Smooth muscle cell of the pulmonary artery (primary cell): ENCODE measurements at places on chromosomes 5 and 9. TPM values are rescaled to one million over a fixed set of nuclear protein-coding genes. Genes with fewer than 3 reads are reported as not detected.

The IL3 gene
- not detected in 2 replicates for total RNA-seq

The PAEP gene
- not detected in 2 replicates for total RNA-seq

The POU5F2 gene
- total RNA-seq = 1.1 and 1.2 TPM in 2 replicates

The HMGCS1 gene
- total RNA-seq = 44.2 and 61.5 TPM in 2 replicates

The OMD gene
- 1.2 and 2.2 TPM in 2 replicates for total RNA-seq

The TNC gene
- total RNA-seq = 364 and 368 TPM in 2 replicates

The OLFML2A gene
- 1.3 and 1.6 TPM in 2 replicates for total RNA-seq

The CENPH gene
- 3.2 and 8.1 TPM in 2 replicates for total RNA-seq

The CTNND2 gene
- not detected in 2 replicates for total RNA-seq

The OTP gene
- total RNA-seq = not detected in 2 replicates

The OXCT1 gene
- total RNA-seq = 50.7 and 57.1 TPM in 2 replicates

The PITX1 gene
- total RNA-seq = 0.78 and 3.5 TPM in 2 replicates

The TTLL11 gene
- 4.6 and 5.2 TPM in 2 replicates for total RNA-seq
